ENCODE measurements at places on chromosomes 5 and 9.

- peak; percentile 39 for DNase-seq
These were observed 105.2 kb upstream of the PRR16 start for GRCh38 chr5:120358949-120359348.

DNA sequence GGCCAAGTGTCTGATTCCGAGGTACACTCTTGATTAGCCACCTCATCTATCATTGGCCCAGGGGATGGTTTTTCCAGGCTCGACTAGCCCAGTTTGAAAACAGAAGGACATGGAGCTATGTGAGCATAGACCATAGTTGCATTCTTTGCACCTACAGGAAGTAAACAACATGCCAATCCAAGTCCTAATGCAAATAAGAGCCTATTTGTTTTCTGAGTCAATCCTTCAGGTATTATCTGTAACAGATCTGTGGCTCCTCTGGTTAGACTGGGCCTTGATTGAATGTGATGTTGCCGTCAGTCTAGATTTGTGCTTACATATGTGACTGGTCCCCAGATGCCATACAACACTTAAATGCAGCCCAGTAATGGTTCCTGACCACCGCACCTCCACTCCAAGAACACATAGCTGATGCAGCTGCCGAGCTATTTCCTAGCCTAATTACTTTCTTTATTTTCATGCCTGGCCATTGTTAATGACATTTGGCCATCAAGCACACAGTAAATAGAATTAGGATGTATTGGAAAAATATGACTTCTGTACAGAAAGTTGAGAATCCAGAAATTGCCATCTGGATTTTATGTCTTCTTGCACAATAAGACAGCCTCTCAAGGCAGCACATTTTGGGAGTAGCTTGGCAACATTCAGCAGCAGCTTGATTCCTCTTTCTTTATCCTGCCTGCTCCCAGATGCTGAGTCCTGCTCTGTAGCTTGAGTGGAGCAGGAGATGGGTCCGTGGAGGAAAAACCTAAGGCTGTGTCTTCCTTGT, 29.5 kb upstream of the ARHGAP26 start:
- peak; percentile 85 for DNase-seq

GRCh38 chr5:53261245-53261644, 151.7 kb upstream of the MOCS2 start:
- DNase-seq: no peak

- DNase-seq: no peak
These were observed 251.5 kb downstream of the CRB2 start for GRCh38 chr9:123607479-123607878.

- DNase-seq: no peak
These were observed 6.9 kb upstream of the NR5A1 start for GRCh38 chr9:124514125-124514524.

DNA sequence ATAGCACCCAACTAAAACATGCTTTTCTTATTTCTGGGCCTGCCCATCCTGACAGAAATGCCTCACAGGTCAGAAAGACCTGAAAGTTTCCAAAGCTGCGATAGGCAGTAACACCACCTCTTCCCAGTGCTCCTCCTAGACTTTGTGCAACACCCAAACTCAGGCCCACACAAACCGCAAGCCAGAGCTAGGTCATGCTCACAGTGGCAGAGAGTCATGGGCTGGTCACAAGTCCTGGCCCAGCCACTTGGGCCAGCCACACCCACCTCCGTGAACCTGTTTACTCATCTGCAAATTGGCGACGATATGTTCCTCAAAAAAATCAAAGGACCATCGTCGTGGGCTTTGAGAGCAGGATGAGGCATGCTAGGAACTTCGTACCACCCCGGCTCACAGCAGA, 44.0 kb upstream of the SLC25A51 start:
- DNase-seq: no peak

- DNase-seq: no peak
These were observed 56.0 kb downstream of the AOPEP start for GRCh38 chr9:94782355-94783101.

DNA sequence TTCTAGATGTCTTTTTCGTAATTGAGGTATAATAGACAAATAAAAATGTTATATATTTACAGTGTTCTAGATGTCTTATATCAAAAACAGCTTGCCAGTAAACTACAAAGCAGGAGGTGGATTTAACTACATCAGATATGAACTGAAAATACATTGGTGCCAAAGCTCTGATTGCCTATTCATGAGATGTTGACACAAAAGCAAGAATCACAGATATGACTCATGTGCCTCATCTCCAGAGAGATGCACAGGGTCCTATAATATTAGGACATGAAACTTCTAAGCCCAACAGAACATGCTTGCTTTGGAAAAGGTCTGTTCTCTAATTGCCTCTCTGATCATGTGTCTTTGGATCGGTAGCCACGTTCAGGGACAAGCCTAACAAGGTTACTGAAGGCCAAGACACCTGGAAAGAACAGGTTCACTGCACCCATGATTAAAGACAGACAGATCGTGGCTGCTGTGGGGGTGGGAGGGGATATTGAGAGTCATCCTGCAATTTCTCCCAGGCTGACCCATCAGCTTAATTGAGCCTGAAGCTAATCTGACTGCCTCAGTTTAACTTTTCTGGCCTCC, 16.8 kb downstream of the ABCA1 start:
- DNase-seq: peak; percentile 48

DNA sequence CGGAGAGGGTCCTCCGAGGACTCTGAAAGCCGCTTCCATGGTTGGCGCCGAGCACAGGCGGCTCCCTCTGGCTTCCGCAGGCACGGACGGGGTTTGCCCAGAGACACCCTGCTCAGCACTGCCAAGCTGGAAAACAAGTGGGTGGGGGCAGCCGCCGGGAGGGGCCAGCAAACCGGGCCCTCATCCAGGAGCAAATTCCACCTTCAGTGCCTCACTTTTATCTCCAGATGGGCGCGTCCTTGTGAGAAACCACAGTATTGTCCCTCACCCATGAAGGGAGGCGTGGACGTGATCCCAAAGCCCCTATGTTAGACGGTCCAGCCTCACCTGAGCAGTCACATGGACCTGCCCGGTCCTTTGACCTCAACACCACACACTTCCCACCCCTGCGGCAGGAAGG, 29.0 kb downstream of the MED10 start:
- peak; percentile 45 for DNase-seq

DNA sequence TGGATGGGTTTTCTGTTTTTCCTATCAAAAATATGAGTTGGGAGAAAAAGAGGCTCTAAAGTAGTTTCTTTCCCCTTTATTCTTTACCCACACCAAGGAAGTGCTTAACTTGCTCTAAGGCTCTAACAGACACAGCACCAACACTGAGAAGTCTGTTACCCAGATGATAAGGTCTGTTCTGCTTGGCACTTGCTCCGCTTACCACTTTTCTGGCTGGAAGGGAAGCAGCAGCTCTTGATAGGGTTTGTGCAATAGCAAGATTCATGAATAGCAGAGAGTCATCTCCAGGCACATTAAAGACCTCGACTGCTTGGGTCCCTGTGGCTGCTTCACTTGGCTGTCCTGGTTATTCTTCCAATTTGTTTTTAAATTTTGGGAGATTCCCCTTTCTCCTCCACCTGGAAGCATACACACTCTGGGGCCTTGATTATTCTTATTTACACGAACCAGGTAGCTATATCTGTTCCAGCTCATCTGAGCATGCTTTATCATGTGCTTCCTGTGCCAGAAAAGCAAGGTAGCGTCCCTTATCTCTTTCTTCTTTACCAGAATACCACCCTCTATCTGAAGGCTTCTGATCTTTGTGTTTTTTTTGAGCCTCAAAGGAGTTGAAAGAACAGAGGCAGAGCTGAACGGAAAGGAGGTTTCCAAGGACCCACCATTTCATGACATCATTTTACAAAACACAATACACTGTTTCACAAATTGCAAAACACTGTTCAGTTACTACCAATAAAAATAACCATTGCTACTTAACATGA, 24.8 kb downstream of the PPP3R2 start:
- DNase-seq: no peak

DNA sequence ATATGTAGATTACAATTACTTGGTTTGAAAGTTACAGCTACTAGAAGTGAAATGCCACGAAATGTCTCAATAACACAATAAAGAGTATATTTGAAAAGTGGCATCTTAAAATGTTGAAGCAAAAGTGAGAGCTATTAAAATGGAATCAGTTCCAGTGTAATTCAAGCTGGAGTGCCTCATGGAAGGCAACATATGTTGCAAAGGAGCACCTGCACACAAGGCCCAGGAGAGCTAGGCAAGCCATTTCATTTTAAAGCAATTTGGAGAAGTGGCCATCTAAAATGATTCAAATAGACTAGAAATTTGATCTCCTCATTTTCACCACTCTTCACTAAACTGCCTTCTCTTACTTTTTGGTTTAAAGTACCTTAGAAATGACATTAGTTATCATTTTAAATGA, 167.8 kb downstream of the GABRB2 start:
- no peak for DNase-seq

- DNase-seq: no peak
These were observed 11.4 kb downstream of the ASTN2 start for GRCh38 chr9:117403403-117403811.

DNA sequence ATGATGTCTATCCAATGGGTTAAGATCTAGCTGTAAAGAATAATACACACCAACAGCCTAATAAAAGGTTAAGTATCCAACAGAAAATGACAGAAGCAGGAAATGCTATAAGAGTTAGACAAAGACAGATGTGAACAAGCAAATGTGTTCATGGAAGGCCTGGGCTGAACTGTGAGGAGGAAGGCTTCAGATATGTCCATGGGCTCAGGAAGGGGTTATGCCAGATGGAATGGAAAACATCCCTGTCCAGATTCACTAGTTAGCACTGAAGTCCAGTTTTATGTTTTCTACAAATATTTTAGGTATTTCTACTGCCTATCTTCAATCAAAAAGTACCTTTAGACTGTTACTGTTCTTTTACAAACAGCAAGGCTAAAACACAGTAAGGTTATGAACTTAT, 27.1 kb downstream of the ERAP1 start:
- DNase-seq: no peak

Data from PC-3 (cell line).